NCI-H187 (cell line): ENCODE measurements at places on chromosomes 1 and 21.
A peak's percentile ranks its signal among the peaks of the same experiment; 100 is the strongest.

GRCh38 chr21:43727519-43728153, 8.7 kb downstream of the PDXK start:
- no peak for DNase-seq

GRCh38 chr1:30911059-30911954, 2.7 kb upstream of the SDC3 start:
- DNase-seq: peak; percentile 77

GRCh38 chr21:43767498-43767983, 8.6 kb downstream of the CSTB start:
- DNase-seq: no peak

- DNase-seq: no peak
These were observed 70.7 kb upstream of the PDC start for GRCh38 chr1:186531561-186532165.

GRCh38 chr1:201659572-201659971, 120.6 kb downstream of the NAV1 start:
- DNase-seq: no peak
